ENCODE measurements at places on chromosomes 12 and 14.

DNA sequence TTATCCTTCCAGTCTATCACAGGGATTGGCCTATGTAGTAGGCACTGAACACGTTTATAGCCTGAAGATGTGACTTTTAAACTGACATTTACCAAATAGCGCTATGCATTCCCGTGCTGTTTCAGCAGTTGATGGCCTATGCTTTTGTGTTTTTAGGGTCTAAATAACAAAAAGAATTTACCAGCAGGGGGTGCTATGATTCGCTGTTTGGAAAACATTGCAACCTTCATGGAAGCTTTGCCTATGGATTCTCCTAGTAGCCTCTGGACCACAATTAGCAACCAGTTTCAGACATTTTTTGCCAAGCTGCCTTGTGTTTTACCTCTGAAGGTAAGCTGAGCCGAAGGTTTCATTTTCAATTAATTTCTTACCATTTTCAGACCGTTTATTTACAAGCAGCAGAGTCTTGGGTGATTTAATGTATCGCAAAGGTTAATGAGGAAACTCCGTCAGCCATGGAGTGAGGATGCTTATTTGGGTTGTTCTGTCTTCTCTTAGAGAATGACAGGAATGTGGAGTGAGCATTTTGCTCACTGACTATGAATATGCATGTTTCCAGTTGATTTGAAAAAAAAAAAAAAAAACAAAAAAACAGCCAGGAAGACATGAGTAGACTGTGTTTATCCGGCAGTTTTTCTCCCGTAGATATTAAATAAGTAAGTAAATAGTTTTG lies 133.1 kb downstream of the PRIMA1 start:
- DNase-seq = no peak

GRCh38 chr14:33435911-33436689 lies 497.4 kb downstream of the NPAS3 start:
- no peak for DNase-seq

- no peak for DNase-seq
Observed at GRCh38 chr12:32947206-32948067, 50.9 kb upstream of the PKP2 start.

GRCh38 chr12:16881986-16882570 lies 276.1 kb upstream of the LMO3 start:
- no peak for DNase-seq

DNA sequence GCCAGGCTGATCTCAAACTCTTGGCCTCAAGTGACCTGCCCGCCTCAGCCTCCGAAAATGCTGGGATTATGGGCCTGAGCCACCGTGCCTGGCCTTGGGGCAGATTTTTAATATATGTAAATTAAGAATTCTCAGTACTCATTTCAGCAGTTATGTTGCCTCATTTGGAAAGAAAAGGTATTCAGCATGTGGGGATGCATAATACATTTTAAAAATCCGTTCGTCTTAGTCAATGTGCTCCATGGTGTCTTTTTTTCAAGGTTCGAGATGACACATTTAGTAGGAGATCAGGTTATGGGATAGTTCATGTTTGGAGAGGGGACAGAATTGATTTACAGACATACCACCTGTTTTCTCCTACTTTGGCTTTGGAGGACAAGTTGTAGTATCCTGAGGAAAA lies 10.2 kb downstream of the SYNE2 start:
- DNase-seq = no peak

GRCh38 chr14:106459971-106460730 lies 933.8 kb downstream of the TMEM121 start:
- DNase-seq = no peak

GRCh38 chr12:24854017-24854416 lies 94.9 kb downstream of the BCAT1 start:
- DNase-seq = no peak

GRCh38 chr12:59859171-59859510 lies 263.3 kb downstream of the SLC16A7 start:
- DNase-seq = no peak

GRCh38 chr12:87388376-87388775 lies 640.8 kb downstream of the C12orf50 start:
- DNase-seq = no peak
